ENCODE measurements at places on chromosomes 3 and 15. TPM values are rescaled to one million over a fixed set of nuclear protein-coding genes. Genes with fewer than 3 reads are reported as not detected.
A peak's percentile ranks its signal among the peaks of the same experiment; 100 is the strongest.

DNA sequence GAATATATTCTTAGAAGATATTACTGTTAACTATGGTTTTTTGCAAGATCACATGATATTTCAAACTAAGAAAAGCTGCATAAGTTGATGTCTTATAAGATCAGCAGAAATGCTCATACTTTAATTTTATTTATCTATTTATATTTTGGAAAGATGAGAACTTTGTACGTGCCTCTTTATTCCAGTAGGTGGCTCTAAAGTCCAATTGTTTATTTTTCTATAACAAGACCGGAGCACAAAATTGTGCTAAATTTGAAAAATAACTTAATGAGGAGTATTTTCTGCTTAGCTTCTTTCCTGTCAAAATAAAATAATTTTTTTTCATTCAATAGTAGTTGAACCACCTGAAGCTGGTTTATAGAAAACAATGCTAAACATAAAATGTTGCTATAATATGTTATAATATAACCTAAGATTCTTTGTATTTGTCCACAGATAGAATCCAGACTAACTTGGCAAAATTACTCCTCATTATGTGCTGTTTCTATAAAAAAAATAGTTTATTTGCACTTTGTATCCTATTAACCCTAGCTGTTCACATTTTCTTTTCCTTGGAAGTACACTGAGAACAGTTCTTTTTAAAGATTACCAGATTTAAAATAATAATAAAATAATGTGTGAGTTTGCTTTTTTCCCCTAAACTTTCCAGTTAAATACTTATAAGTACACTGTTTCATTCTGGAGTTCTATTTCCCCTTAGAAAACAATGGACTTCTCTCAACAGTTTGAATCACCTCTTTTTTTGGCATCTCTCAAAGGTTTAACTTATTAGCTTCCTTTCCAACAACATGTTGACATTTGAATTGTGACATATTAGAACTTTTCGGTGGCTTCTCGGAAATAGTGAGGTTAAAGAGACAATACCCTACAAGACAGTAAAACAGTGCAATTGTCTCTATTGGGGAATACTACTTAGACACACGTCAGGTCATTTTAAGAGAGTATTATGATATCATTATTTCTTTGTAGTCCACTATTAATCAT lies 530.0 kb downstream of the MECOM start:
- DNase-seq: no peak

DNA sequence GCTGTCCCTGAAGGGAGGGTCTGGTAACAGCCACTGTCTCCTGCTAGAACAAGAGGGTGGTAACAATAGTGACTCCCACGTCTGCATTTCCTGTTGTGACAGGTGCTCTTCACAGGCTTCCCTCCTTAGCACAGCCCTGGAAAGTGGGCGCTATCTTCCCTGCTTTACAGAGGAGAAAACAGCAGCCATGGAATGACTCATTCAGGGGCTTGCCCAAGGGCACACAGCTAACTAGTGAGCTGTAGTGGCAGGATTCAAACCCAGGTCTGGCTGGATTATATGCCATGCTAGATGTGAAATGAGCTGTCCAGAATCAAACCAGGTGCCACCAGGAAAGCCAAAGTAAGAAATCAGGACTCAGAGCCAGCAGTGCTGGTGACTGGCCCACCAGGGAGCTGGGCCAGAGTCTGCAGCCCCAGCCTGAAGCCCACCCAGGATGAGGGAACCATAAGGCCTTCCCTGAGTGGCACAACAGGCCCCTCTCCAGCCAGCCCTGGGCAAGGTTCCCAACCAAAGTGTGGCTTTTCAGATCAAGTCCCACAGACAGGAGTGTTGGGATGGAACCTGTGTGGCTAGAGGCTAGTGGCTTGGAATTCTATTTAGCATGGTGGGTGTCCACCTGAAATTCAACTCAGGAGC lies 102.4 kb downstream of the ETFA start:
- DNase-seq: no peak

GRCh38 chr15:31316135-31316795 lies 10.4 kb upstream of the KLF13 start:
- no peak for DNase-seq

DNA sequence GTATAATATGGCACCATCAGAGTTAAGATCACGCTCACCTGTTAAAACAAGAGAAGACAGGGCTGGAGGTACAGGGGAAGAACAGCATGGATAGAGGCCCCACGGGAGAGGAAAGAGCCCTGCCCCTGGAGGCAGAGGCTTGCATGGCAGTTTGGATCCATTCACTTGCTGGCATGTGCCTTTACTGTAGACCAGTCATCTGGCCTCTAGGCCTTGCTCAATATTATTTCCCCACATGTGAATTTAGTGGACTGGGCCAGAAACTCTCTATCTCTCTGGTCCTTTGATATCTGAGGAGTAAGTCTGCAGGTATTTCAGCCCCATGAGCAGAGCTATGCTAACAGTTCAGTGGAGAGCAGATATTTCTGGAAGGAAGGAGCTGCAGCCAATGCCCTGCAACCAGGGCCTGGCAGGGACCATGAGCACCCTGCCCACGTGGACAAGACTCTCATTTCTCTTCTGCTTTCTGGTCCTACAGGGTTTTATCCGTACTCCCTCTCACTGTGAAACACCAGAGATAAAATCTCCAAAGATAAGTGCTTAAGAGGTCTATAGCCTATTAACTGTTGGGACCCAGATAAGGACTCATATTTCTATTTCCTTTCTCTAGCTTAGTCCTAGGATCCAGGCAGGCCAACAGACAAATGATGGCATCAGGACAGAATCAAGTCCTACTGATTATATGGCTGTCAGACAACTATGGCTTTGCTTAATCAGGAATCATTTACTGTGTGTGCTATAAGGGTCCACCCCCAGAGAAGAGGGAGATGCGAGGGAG lies 65.0 kb downstream of the CLDN11 start:
- no peak for DNase-seq

- DNase-seq: no peak
Observed at GRCh38 chr3:10286596-10287295, 6.0 kb downstream of the GHRL start.

GRCh38 chr3:166829896-166830295 lies 550.2 kb downstream of the ZBBX start:
- no peak for DNase-seq

GRCh38 chr3:184822654-184823053 lies 10.7 kb downstream of the VPS8 start:
- no peak for DNase-seq

- DNase-seq: peak; percentile 7
Observed at GRCh38 chr15:80070840-80071239, 11.4 kb downstream of the ZFAND6 start.

DNA sequence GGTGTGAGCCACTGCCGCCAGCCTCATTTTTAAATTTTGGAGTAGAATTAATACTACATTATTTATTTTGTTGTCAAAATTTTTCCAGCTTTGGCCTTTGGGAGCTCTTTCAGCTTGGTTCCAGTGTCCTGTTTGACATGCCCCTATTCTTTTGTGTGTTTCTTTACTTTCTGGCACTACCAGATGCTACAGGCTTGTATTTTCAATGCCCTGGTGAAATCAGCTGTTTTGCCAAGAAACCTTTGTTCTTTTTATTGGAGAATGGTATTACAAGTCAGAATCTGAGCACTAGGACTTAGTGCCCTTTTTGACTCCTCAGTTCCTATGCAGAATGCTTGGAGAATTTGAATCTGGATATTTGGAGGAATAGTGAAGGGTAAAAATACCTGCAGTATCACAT lies 26.6 kb downstream of the RNF111 start:
- no peak for DNase-seq

- no peak for DNase-seq
Observed at GRCh38 chr15:29106551-29107290, 162.9 kb downstream of the NSMCE3 start.

GRCh38 chr15:62326460-62327011 lies 161.5 kb upstream of the C2CD4B start:
- DNase-seq: no peak

GRCh38 chr3:106371971-106372805 lies 503.4 kb upstream of the CBLB start:
- DNase-seq: no peak

DNA sequence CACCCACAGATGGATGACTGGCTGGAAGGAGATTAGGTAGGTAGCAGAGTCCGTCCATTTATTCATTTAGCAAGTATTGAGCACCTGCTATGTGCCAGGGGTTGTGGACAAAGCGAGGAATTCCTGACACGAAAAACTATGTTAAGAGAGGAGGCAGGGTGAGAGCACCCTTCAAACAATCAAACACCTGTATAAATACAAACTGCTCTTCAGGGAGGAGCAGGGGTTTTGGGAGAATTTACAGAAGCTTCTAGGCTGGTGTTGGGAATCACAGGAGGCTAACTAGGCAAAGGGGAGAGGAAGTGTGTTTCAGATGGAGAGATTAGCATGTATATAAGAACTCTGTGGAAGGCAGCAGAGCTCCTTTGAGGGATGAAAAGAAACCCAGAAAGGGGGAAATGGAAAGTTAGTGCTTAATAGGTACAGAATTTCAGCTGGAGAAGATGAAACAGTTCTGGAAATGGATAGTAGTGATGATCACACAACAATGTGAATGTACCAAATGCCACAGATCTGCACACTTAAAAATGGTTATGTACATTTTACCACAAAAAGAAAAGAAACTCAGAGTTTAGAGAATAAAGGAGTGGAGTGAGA lies 805 bp upstream of the SEC22C start:
- no peak for DNase-seq

DNA sequence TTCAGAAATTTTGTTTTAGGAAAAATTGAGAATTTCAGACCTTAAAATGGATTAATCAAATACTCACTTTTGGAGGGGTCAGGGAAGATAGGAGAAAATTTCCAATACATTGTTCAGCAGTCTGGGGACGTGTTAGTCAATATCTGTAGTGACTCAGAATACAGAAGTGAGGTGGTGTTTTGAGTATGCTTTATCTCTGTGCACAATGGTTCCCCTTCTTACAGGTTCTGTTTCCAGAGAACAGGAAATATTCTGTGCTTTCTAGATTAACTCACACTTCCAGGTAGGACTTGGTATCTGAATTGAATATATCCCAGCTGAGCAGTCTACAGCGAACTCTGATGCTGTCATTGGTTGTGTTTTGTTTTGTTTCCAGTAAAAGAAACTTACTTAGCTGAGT lies 30.7 kb upstream of the CCDC54 start:
- no peak for DNase-seq

DNA sequence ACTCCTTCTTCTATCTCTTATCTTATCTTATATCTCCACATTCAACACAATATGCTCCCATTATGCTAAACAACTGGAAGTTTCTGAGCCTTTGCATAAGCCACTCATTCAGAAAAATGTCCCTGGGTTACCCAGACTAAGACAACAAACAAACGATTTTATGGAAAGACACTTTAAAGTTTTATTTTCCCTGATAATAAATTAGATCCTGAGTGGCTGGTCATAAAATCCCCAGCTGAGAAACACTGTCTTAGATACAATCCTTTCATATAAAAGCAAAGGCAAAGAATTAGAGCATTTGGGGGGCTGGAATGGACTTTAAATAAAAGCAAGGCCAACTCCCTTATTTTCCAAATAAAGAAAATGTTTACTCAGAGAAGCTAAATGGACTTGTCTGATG lies 322.3 kb downstream of the GBE1 start:
- DNase-seq: no peak

DNA sequence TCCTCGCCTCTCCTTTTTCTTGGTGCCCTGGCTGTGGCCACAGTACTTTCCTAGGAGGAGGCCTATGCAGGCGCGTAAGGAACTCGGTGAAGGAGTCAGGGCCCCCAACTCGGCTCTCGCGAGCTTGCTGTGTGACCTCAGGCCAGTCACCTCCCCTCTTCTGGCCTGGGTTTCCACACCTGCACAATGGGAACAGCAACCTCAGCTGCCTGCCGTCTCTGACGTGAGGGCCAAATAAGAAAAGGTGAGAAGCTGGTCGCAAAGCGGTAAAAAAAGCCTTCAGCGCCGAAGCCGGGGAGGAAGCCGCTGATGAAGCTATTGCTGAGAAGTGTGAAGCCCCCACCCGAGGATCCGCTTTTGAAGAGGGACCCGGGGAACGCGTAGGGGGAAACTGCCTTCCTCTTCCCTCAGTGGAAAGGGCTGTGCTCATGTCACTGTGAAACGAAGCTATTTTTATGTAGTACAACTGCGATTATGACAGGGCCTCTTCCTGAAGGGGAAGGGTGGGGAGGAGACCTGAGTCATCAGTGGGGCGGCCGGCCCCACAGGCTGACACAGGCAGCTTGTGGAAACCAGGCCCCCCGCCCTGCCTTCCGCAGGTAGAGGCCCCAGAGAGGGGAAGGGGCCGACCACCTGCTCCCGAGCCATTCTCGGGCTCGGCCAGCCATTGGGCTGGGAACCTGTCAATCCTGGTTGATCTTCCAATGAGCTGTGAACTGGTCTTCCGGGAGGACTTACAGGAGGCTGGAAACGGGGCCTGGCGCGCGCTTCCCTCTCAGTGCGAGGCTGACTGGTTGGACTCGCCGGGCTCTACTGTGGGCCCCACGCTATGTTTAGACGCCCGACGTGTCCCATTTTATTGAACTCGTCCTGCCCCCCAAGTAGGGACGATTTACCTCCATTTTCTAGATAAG lies 18.0 kb upstream of the ANKDD1A start:
- peak; percentile 82 for DNase-seq

DNA sequence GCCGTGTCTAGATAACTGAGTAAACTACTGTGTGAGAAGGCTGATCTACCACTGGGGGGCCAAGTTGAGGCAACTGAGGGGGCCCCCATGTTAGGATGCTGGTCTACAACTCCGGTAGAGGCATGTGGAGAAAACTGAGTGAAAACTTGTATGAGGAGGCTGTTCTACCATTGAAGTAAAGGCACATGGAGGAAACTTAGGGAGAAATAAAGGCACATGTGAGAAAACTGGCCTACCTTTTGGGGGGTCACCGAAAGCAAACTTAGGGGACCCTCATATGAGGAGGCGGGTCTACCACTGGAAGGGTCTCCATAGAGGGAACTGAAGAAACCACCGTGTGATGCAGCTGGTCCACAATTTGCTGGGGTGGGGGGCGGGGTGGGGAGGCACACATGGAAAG lies 155.2 kb downstream of the FBLN2 start:
- DNase-seq: no peak

DNA sequence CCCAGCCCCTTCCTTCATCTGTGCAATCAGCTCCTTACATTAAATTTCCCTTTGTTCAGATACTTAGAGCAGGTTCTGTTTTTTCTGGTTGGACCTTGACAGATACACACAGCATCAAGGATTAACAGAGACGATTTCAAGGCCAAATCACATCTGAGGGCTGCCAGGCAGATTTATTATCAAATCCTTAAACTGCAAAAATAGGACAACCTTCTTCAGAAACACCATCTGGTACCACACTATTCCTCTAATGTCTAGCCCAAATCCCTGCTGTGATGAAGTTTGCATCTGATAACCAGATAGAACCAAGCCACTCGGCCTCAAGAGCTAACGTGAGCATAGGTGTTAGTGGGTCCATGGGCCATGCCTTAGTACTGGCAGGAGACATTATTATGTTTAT lies 250.7 kb upstream of the PROK2 start:
- no peak for DNase-seq

SNTN gene
- total RNA-seq: not detected

SERPINI1 gene
- 1.0 TPM for total RNA-seq

ACKR4 gene
- not detected for total RNA-seq

MEX3B gene
- 49.5 TPM for total RNA-seq

NOX5 gene
- not detected for total RNA-seq

TIMP4 gene
- total RNA-seq: 0.75 TPM

BSN gene
- 6.5 TPM for total RNA-seq

Data from neural crest cell (in vitro differentiated cells).